Nephron progenitor cell (in vitro differentiated cells): ENCODE measurements at places on chromosomes 4 and X.

GRCh38 chrX:40009890-40010289, 87.9 kb downstream of the BCOR start:
- no peak for DNase-seq

- DNase-seq, result no peak
Observed at GRCh38 chr4:71494539-71494938, 155.7 kb downstream of the SLC4A4 start.

GRCh38 chr4:38695809-38696208, 31.8 kb downstream of the KLF3 start:
- no peak for DNase-seq

GRCh38 chr4:125547836-125548235, 233.1 kb downstream of the FAT4 start:
- no peak for DNase-seq

- no peak for DNase-seq
Observed at GRCh38 chrX:12360383-12360782, 222.1 kb downstream of the FRMPD4 start.

- DNase-seq, result no peak
Observed at GRCh38 chr4:106691749-106692148, 323.2 kb upstream of the GIMD1 start.

GRCh38 chrX:46759645-46759974, 692 bp upstream of the SLC9A7 start:
- DNase-seq, result no peak

- no peak for DNase-seq
Observed at GRCh38 chr4:128393101-128393704, 105.6 kb upstream of the PGRMC2 start.

- no peak for DNase-seq
Observed at GRCh38 chr4:83582289-83582785, 46.4 kb downstream of the GPAT3 start.

DNA sequence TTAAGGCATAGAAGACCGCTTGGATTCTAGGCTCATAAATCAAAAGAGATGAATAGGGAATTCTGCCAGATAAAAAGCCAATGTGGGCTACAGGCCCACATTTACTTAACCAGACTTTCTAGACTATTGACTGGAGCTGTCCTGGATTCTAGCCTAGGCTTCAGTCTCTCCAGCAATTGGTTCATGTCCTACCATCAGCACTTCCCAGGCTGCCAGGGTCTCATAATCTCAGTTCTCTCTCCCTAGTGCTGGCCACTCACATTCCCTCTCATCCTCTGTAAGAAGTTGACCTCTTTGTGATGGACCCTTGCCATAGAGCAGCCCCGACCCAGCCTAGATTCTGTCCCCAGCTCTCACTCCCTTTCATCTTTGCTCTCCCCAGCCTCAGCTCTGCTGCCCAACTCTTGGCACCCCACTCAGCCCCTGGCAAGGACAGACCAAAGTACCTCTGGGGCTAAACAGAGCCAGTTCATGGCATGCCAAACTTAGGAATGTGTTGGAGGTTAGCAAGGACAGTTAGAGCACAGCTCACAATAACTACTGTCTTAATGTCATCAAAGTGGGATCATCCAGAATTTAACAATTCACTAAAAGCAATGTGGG, 396.2 kb downstream of the INPP4B start:
- DNase-seq, result no peak

- DNase-seq, result no peak
Observed at GRCh38 chrX:21225643-21226042, 148.6 kb upstream of the CNKSR2 start.

DNA sequence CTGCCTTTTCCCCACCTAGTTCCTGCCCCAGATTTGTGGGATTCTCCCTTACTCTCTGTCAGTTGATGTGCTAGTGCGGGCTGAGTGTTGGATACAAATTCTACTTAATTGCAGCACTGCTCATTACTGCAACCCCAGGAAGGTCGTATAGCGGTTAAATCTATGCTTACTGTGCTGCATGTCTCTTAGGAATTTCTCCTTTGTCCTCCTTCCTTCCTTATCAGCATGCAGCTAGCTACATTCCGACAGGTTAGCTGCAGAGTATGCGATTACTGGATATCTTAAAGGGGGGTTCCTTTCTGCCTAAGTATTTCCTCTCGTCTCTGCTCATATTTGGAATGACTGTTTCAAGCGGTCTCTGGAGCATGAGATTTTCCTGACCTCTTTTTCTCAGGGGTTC, 662.8 kb downstream of the TLL1 start:
- no peak for DNase-seq

- DNase-seq, result no peak
Observed at GRCh38 chr4:139243448-139244365, 36.3 kb downstream of the MGARP start.

DNA sequence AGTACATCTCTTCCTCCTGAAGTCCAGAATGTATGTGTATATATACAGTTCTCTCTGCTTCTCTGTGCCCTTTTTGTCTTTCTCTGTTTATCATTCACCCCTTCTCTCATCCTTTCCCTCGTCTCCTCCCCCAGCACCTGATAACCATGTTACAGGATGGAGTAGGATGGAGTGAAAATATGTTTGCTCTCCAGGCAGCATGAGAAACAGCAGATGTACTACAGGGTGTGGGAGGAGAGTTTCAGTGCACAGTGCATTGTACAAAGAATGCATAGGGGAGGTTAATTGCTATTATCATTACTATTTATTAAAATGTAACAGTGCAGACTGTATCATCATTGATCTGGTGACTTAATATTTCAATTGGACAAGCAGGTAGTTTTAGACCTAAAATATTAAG, 104.5 kb downstream of the MFAP3L start:
- no peak for DNase-seq

DNA sequence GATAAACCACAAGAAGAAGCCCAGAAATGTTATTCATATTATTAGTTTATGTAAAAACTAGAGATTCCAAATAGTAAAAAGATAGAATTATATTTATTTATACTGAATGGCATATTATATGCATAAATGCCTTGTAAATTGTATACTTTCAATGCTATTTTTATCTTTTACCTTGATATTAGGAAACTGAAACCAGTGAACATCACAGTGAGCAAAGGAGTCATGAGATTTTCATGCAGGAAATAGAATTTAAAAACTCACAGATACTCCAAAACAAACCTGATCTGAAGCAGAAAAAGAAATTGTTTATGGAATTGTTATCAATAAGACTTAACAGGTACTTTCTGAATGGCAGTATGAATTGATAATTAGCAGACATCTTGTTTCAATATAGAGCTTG, 207.3 kb upstream of the CENPE start:
- DNase-seq, result no peak

GRCh38 chr4:54482529-54483200, 175.1 kb upstream of the KIT start:
- DNase-seq, result no peak

- DNase-seq, result no peak
Observed at GRCh38 chr4:137361756-137362470, 170.4 kb downstream of the PCDH18 start.

- DNase-seq, result no peak
Observed at GRCh38 chr4:114561590-114561989, 37.0 kb upstream of the UGT8 start.

- no peak for DNase-seq
Observed at GRCh38 chrX:151676196-151676595, 19.1 kb upstream of the PRRG3 start.

GRCh38 chrX:65241059-65241721, 264.9 kb upstream of the ZC4H2 start:
- DNase-seq, result no peak
